ENCODE measurements at places on chromosomes 11 and 22.

GRCh38 chr11:77249427-77249826 lies 52.1 kb downstream of the GDPD4 start:
- DNase-seq: no peak

DNA sequence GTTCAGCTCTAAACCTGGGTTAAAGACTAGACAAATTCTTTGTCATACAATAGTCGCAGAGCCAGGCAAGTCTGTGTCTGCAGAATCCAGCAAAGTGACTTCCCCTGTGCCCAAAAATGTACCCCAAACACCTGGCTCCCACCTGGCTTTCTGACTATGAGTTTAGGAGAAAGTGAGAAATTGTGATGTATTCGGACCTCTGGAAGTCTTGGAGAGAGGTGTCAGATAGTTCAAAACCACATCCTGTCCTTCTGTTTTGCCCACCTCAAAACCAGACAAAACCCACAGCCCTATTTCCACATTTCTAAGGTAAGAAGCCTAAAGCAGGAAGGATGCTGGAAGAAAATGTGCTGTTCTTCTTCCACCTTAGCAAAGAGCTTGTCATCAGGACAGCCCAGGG lies 63.8 kb upstream of the CLMP start:
- DNase-seq: no peak

GRCh38 chr11:48082771-48083170 lies 102.4 kb downstream of the PTPRJ start:
- DNase-seq: no peak

DNA sequence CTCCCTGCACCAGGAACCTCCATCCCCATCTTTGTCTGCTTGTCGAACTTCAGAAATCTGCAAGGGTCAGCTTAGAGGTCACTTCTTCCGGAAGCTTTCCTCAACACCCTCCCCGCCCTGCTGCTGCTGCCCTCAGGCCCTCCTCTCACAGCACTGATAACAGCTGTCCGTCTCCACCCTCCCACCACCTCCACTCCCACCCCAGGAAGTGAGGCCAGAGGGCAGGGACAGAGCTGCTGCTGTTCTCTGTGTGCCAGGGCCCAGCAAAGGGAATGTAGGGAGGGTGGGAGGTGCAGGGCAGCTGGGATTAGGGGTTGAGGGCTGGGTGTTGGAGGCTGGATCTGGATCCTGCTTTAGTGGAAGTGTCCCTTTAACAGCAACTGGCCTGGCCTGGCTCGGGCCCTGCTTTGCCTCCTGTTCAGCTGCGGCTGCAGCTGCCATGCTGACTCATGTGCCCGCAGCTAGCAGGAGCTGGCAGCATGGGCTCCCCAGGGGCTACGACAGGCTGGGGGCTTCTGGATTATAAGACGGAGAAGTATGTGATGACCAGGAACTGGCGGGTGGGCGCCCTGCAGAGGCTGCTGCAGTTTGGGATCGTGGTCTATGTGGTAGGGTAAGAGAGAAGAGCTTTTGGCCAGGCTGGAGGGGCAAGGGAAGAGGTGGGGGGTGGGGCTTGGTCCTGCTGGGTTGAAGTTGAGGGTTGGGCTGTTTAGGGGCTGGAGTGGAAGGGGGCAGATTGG lies at the start of gene P2RX6:
Gene P2RX6 (plus strand): TSS at position 440 of the 740 bp plus-strand sequence. CDS start 10 bp downstream, at position 450.
- DNase-seq: no peak

GRCh38 chr22:19620742-19621371 lies 93.4 kb upstream of the SEPTIN5 start:
- DNase-seq: no peak

- DNase-seq: no peak
Measured at GRCh38 chr11:120867024-120867423, 156.9 kb upstream of the TBCEL start.

GRCh38 chr22:30411780-30412179 lies 13.8 kb upstream of the MTFP1 start:
- DNase-seq: no peak

- DNase-seq: no peak
Measured at GRCh38 chr11:13260201-13260962, 17.2 kb upstream of the BMAL1 start.

GRCh38 chr11:4185561-4185960 lies 91.0 kb downstream of the RRM1 start:
- no peak for DNase-seq

GRCh38 chr22:29738118-29738815 lies 18.5 kb downstream of the CABP7 start:
- DNase-seq: no peak

GRCh38 chr22:37415210-37415609 lies 12.1 kb downstream of the ELFN2 start:
- no peak for DNase-seq

GRCh38 chr22:46748908-46749675 lies 11.0 kb upstream of the CERK start:
- no peak for DNase-seq

- DNase-seq: no peak
Measured at GRCh38 chr11:122696662-122697061, 41.1 kb downstream of the UBASH3B start.

DNA sequence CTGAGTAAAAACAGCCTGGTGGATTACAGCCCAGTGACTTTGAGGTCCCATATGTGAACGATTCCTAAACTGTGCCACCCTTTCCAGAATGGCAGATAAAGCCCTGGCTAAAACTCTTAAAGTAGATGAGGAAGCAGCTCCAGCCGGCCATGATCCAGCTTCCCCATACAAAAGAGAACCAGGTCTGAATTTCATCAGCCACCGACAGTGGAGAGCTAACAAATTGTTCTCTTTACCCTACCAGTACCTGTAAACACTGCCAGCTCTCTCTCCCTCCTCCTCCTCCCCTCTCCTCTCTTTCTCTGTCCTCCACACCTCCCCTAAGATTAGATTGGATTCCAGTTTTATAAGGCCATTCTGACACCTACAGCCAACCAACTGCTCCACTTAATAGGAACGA lies 176.9 kb downstream of the DSCAML1 start:
- no peak for DNase-seq

- no peak for DNase-seq
Measured at GRCh38 chr11:119367661-119368120, 13.8 kb downstream of the USP2 start.

- DNase-seq: no peak
Measured at GRCh38 chr11:66720899-66721470, 8.0 kb downstream of the SPTBN2 start.

DNA sequence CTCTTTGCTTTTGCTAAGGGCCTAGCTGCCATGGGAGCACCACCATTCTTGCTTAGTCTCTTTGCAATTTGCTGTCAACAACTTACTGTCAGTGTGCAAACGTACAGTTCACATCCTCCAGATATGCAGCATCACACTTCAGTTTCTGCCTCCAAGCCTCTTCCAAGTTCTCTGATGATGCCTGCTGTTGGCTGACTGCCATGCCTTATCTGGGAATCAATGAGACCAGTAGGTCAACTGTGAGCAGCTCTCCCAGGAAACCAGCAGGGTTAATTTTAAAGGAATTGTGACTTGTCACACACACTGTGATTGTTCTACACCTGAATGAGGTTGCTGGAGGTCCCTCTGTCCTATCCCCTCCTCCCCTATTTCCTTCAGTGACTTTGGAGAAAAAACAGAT lies 56.0 kb downstream of the COPB1 start:
- peak; percentile 40 for DNase-seq

- DNase-seq: no peak
Measured at GRCh38 chr22:20446383-20446970, 8.9 kb upstream of the SCARF2 start.

- DNase-seq: no peak
Measured at GRCh38 chr22:31933816-31934482, 10.4 kb upstream of the YWHAH start.

- DNase-seq: no peak
Measured at GRCh38 chr11:93054881-93055280, 85.4 kb downstream of the MTNR1B start.

GRCh38 chr11:75319035-75319877 lies 32.2 kb downstream of the ARRB1 start:
- no peak for DNase-seq

GRCh38 chr11:134441706-134442105 lies 29.7 kb upstream of the B3GAT1 start:
- no peak for DNase-seq

- peak; percentile 77 for DNase-seq
Measured at GRCh38 chr11:8090756-8091155, 9.7 kb downstream of the TUB start.

DNA sequence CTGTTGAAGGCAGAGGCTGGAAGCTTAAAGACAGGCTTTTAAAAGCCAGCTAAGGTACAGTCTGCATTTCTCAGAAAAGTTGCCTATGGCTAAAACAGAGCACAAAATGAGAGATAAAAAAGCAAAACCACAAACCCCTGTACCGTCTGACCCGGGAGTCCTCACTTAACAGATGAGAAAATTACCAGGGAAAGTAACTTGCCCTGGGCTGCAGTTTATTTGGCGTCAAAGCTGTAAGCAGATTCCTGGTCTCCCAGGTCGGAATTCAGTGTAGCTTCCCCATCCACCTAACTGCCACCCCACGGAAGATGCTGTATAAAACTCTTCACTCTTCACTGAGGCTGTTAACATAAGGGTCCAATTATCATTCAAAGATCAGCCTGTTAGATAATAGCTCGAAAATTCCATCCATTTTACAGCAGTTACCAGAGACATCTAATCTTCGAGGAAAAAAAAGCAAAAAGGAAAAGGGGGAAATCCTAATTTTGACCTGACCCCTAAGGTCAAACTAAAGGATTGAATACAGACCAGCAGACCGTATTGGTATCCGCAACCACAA lies 1.5 kb downstream of the TCF20 start:
- DNase-seq: no peak

DNA sequence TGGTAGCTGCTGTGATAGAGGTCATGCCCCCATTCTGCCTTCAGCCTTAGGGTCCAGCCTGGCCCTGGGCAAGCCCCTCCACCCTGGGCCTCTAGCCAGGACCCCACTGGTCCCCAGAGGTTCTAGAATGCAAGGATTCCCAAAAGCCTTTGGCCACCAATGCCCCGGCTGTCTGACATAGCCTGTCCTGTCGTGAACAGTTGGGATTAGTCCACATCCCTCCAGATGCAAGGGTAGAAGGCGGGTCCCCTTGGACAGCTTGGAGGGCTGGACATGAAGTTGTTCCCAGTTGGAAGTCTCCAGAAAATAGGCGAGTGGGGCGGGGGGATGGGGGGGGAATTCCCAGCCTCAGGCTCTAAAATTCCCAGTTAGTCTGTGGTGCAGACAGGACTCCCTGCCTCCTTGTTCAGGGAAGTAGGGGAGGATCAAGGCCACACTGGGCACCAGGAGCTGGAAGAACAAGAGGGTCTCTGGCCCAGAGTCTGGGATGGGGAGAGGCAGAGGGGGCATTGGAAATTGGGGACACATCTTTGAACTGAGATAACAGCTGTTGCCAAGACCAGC lies 5.2 kb upstream of the ADORA2A start:
- DNase-seq: no peak

DNA sequence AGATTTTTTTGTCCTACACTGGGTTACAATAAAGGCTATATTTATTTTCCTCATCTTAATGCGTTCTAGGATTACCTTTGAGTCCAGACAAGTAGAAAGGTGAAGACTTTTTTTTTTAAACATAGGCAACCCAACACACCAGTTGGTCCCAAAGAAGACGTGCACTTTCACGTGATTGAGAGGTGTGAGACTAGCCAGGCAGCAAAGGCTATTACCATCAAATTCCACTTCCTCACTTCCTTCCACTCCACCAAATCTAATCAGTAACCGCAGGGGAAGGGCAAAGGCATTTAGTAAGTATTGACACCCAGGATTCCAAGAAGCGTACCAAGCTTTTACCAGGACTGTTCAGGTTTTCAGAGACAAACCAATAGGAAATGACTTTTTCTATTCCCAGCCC lies 109.3 kb downstream of the APIP start:
- DNase-seq: no peak

DNA sequence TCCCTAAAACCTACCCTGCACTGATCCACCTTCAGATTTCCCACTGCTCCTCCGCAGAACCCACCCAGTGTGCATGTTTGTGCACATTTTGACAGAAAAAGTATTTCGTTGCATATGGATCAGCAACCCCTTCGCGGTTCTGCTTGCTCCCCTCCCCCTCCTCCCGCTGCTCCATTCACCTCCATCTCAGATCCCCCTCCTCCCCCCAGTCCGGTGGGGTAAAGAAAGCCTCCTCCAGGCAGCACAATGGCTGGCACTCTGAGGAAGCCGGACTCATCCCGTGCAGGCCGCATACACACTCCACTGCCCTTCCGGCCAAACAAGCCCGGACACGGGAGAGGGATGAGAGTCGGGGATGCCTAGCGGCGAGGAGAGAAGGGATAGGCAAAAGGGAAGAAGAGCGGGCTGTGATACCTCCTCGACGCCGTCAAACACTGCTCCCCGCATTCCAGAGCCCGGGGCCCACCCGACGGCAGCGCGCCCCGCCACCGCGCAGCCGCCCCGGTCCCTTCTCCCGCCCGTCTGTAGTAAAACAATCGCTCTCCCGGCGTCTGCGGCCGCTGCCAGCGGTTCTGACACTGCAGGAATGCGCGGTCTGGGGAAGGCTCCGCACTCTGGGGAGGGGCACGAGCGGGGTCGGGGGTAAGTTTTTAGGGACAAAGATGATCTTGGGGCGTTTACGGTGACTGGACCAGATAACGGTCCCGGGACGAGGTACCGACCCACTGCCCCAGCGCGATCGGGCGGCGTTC lies 915 bp downstream of the FEZ1 start:
- peak; percentile 67 for DNase-seq

- DNase-seq: no peak
Measured at GRCh38 chr11:15289723-15290122, 175.0 kb downstream of the INSC start.

GRCh38 chr22:27185760-27186302 lies 528.4 kb downstream of the MIAT start:
- DNase-seq: no peak

DNA sequence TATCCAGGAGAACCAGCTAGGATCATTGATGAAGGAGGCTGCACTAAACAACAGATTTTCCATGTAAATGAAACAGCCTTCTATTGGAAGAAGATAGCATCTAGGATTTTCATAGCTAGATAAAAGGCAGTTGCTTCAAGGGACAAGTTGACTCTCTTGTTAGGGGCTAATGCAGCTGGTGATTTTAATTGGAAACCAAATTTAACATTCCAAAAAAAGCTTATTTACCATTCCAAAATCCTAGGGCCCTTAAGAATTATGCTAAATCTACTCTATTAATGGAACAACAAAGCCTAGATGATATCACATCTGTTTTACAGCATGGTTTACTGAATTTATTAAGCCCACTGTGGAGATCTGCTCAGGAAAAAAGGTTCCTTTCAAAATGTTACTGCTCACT lies 66.5 kb upstream of the GRK2 start:
- no peak for DNase-seq

DNA sequence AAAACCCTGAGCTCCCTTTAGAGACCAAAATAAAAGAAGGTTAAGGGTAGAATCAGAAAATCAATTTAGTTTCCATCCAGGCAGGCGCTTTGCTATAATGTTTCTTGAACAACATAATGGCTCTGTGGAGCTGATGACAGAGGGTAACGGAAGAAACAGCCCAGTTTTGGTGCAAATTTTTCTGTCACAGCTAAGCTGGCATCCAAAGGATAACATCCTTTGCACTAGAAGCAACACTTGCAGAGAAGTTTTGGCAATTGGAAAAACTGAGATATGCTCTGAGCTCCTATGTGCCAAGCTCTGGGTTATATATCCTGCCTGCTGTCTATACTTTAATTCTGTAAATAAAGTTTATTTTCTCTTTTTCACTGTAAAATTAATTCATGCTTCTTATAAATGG lies 495.3 kb upstream of the API5 start:
- DNase-seq: no peak

All from head of caudate nucleus (tissue), 42 donors.